ENCODE measurements at places on chromosomes 1 and 21.

DNA sequence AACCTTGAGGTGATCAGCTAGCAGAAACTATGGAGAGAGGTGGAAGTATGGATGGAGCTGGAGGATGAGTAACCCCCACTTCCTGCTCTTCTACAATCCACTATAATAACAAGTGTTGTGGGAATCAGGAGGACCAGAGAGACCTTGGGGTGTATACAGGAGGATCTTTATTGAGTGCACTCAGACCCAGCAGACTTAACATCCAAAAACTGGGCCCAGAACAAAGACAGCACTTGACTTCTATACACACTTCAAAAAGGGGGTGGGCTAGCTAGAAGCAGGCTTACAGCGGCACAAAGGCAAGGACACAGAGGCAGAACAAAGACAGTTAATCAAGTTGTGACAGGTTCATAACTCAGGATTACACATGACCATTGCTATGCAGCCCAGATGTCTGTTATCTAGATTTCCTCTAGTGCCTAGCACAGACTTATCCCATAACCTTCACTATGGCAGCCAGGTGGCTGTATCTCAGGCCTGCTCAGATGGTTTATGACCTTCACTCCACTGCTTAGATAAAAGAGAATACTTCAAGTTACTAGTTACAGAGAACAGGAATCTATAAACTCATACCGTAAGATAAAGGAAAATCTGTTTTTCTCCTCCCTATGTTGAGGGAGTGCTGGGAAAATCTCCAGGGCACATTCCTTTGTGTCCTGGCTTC is 36.1 kb upstream of the PADI2 start:
- DNase-seq, result no peak

DNA sequence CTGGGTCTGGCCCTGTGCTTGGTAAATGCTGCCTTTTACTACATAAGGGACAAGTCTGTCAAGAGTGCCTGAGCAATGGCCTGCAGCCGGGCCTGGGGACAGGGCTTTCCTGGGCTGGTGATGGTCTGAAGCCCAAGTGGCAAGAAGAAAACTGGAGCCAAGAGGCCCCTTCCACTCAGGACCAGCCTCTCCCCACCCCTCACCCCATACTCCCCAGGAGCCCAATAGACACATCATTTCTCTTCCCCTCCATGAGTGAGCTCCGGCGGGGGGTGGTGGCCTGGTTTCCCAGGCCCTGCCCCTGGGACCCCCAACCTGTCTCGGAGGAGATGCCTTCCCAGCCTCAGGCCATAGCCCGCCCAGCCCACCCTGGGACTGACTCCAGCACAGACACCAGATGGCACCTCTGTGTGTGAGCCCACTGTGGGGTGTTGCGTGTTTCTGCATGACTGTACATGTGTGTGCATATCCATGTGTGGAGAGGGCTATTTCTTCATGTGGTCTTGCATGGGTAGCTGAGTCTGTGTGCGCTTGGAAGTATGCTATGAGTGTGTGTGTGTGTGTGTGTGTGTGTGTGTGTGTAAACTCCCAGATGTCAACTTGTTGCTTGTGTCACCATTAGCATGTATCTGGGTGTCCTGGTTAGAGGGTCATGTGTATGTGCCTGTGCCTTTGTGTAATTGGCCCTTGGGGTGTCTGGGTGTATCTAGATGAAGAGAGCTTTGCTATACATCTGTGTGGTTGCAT is 14.3 kb upstream of the LRP8 start:
- no peak for DNase-seq

DNA sequence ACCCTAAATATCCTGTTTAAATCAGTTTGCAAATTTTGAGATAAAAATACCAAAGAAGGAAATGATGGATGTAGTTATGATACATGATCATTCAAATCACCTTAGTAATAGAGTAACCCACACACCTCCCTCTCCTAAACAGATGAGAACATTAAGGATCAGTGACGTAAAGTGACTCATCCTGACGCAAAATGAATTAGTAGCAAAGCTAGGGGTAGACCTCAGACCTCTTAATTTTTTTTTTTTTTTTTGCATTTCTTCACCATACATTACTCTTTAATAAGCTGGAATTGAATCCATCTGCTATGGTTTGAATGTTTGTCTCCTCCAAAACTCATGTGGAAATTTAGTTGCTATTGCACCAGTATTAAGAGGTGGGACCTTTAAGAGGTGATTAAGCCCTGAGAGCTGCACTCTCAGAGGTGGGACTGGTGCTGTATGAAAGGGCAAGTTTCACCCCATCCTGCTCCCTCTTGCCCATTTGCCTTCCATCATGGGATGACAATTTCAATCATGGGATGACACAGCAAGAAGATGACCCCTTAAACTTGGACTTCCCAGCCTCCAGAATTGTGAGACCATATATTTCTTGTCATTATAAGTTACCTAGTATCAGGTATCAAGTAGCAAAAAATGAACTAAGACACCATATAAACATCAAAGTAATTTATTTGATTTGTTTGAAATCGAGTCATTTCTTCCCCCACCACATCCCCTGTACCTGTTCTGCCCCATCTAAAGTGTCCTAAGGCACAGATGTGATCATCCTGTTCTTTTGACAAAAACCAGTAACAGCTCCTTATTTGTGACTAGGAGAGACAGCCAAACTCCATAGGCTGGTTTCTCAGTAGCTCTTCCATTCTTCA is 114.6 kb upstream of the DUSP10 start:
- DNase-seq, result no peak

GRCh38 chr1:214282630-214283242 is 1.8 kb downstream of the SMYD2 start:
- DNase-seq, result no peak

GRCh38 chr1:114094363-114094634 is 59.4 kb downstream of the SYT6 start:
- no peak for DNase-seq

GRCh38 chr21:45506836-45507522 is 35.3 kb downstream of the SLC19A1 start:
- no peak for DNase-seq

DNA sequence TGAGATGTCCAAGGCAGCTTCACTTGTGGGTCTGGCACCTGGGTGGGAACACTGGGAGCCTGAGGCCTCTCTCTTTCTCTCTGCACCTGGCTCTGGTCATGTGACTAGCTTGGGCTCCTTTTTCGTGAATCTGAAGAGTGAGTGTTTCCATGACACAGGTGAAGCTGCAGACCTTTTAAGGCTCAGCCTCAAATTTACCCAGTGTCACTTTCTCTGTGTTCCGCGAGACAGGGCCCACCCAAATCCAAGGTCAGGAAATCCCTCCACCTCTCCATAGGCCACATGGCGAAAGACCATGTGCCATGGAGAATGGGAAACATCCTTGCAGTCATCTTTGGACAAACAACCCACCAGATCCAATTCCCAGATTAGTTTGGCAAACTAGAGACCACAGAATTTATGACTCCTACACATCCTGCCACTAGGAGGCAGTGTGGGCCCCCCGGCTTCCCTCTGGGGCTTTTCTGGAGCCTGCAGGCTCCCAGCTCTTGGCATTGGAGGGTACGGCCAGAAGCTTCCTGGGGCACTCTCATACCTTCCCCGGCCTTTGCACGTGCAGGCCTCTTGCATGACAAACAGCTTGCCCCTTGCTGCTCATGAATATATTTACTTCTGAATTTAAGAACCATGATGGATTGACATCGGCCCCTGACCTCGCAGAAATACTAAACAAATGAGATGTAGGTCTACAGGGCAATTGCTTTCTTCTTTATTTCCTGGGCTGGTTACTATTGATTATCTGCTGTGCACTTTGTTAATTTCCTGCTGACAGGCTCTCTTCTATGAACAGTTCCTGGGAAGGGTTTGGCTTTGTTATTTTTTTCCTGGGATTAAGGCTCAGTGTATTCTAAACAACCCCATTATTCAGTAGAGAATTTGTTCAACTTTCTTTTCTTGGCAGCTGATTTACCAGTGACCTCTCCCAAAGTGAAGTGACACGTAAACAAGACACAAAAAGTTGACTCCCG is 180.7 kb downstream of the KAZN start:
- DNase-seq, result no peak

DNA sequence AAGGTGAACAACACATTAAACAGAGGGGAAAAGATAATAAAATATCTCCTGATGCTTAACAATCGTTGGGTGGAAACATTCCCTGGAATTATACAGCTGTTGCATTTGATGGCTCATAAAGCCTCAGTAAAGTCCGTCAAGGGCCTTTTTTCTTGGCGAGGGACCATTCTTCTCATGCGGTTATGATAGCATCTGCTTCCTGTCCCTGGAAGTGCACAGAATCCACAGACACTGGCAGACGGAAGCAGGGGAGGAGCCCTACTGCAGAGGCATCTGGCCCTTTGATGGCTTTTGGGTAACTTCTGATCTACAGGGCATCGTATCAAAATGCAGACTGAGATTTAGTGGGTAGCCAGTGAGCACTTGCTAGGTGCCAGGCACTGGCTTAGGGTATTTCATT is 286.9 kb downstream of the KIF26B start:
- no peak for DNase-seq

GRCh38 chr1:78095593-78095992 is 49.8 kb downstream of the GIPC2 start:
- no peak for DNase-seq

DNA sequence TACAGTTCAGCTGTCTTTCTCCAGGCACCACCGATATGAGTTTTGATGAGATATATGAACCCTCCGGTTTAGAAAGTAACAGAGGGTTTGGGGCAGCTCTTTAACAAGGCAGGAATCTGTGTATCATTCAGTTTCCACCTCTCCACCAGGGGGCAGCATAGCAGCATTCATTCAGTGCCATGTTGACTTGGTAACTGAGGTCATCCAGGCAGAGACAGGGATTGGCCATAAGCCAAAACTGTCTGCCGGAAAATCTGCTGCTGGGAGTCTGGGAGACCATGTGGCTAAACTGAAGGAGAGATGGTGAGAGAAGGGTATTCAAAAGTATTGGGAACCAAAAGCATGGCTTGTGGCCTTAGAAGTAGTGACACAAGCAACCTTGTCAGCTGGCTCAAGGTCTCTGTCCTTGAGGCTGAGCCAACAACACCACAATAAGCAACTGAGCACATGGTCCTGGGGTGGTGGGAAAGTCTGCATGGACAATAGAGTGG is 98.5 kb downstream of the LMX1A start:
- DNase-seq, result no peak

GRCh38 chr1:42587753-42588152 is 70.5 kb upstream of the PPIH start:
- DNase-seq, result no peak

GRCh38 chr1:3012456-3013291 is 8.6 kb upstream of the ACTRT2 start:
- no peak for DNase-seq

DNA sequence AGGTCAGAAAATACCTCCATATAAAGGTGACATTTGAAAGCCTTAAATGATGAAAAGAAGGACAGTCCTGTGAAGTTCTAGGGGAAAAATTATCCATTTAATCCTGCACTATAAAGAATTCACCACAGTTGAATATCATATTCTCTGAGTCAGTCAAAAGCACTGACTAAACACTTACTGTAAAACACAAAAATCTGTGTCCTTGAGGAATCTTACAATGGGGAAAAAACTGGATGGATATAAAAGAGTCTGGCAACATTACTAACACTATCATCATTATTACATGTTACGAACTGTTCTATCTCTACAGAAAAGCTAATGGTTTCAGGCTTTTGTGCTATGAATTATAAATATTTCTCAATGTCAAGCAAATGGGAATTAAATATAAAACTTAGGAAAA is 42.4 kb upstream of the HP1BP3 start:
- no peak for DNase-seq

DNA sequence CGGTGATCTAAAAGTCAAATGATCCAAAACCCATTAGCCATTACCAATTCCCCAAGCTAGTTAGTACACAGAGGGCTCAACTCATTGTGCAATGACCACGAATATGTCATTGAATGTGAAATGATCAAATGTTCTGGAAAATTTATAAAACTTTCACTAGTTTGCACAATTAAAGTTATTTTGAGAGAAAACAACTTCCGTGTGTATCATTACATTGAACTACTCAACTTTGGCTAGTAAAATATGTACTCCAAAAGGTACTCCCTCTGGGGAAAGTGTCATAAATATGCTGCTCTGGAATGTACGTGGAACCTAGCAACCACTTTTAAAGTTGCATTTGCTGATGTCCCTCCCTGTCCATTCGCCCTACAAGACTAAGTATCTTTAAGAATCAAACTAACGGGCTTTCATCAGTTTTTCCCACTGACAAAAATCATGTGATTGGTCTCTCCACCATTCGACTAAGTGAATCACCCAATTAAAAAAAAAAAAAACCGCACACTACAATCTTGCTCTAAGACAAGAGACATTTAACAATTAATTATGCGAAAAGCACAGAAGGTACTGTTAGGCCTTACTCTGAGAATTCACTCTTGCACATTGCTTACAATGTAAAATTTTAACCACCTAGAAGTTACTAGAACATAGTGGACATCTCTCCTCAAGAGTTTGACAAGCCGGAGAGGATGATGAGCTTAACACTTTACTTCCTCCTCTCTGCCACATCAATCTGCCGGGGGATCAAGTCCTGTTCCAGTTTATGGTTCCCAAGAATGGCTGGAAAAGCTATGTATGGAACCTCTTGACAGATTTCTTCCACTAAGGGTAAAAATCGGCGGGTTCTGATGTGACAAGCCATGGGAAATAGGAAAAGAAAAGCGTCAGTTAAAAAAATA is 1.2 kb downstream of the ACBD3 start:
- DNase-seq, result no peak

DNA sequence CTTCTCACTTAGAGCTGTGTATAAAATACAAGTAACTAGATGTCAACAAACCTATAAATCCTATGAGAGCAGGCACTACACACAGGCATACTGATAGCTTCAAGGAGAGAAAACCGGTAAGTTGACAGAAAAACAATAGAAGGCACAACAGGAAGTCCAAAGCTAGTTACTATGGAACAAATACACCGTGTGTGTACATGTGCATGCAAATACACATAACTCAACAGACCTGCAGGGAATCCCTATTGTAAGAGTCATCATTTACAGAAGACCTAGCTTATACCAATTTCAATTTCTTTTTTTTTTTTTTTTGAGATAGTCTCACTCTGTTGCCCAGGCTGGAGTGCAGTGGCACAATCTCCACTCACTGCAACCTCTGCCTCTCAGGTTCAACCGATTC is 26.3 kb downstream of the JAK1 start:
- no peak for DNase-seq

DNA sequence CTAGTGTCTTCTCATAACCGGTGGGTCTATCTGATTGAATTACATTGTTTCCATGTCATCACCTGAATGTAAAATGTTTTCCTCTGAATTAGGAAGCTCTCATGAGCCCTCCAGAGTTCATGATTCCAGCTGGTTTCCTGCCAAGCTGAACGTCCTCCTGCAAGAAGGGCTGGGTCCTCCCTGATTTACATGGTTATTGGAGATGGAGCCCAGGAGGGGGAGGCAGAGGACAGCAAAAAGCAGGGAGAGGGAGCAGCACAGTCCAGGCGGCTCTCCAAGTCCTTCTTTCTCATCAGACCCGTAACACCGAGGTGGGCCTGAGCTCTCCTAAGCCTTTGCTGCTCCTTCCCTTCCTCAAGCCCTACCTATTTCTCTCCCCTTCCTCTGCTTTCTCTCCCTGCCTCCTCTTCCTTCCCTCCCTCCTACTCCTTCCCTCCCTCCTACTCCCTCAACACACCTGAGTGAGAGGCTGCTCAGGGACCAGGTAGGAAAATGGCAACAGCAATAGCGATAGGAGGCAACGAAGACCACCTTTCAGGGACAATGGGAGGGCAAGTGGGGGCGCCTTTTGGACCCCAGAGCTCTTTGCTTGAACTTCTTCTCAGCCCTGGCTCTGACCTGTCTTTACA is 265.9 kb downstream of the PRDM2 start:
- no peak for DNase-seq

All from cortex of kidney (tissue), 1 donor.